ENCODE measurements at places on chromosomes 4 and X.
A peak's percentile ranks its signal among the peaks of the same experiment; 100 is the strongest.

DNA sequence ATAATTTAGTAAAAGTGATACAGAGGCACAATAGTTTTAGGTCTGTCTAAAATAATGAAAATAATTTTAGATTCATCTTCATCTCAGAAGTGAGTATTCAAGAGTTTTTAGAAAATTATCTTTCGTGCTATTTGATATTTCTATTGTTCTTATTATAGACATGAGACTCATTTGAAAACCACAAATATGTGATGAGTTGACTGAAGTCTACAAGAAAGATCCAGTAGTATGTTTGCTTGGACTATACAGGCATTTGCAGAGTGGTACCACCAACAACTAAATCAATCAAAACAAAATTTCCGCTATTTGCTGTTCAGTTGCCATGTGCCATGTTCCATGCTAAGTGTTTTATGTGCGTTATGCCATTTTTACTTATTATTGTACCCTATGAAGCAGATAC, 1318.5 kb downstream of the STIM2 start:
- no peak for DNase-seq

DNA sequence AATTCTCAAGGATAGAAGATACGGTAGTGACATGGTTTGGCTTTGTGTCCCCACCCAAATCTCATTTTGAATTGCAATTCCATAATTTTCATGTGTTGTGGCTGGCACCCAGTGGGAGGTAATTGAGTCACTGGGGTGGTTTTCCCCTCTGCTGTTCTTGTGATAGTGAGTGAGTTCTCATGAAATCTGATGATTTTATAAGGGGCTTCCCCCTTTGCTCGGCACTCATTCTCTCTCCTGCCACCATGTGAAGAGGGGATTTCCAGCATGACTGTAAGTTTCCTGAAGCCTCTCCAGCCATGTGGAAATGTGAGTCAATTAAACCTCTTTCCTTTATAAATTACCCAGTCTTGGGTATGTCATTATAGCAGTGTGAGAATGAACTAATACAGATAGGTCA, 8.5 kb upstream of the SPANXN4 start:
- no peak for DNase-seq

DNA sequence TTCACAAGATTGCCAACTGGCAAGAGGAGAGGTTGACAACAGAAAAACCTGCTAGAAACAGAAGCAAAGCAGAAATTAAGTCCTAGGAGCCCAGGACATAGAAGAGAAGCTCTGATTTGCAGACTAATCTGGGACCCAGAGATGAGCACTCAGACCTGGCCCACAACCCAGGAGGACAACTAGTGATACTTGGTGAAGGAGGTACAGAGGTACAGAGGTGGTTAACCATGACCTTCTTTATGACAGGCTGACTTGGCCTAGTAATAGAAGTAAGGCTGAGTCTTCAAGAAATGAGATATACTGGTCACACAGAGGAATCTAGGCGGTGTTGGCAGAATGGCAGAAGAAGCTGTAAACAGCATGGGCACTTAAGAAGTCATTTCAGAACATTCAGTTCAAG, 43.6 kb downstream of the ANXA5 start:
- no peak for DNase-seq

GRCh38 chr4:2878346-2878745, 34.7 kb downstream of the ADD1 start:
- DNase-seq = no peak

DNA sequence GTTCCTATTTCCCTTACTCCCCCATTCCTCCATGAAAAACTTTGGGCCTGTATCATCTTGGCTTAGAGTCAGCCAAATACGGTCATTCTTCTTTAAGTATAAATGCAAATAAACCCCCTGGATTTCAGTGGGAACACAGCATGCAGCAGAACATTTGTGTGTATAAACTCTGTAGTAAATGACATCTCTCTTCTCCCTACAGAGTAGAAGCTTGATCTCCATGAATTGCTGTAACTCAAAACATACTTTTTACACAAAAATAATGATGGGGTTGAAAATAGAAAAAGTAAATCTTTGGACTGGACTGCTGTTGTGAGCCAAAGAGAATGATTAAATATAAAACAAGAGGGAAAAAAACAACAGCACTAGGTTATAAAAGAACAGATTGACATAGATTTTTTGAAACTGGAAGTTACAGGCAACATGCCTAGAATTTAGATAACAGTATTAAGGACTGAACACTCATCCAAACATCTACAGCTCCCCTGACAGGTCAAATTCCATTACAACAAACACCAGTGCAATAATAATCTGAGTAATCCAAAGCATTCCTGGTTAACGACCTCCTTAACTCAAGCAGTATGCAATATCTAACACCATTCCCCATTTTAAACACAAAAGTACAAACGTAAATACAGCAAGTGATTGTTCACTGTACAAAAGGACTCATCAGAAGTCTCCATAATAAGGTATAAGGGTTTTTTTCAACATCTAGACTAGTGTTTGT, 30.7 kb downstream of the TSPAN5 start:
- no peak for DNase-seq

DNA sequence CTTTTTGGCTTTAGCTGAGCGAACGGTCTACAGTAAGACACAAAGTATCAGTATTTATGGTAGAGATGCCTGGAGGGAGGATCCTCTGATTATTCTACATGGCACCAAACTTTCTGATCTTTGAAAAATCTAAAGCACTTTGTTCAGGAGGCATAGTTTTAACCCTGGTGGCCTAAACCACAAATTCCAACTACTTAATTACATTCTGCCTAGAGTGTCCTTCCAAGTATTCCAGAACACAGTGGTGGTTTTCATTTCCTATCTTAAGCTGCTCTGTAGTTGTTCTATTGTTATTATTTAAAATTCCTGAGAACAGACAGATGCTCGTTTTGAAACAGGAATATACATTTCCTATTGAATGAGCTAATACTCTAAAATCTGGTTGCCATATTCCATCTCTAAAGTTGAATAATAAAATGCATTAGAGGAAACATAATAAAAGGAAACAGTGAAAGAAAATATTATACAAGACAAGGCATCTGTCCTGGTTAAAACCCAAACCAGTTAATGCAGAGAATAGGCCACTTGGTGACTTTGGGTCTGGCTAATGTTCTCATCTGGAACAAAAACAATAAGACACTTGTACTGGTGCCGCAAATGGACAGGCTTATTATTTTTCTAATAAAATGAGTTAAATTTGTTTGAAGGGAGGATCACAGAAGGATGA, 657.4 kb downstream of the SPRY1 start:
- DNase-seq = no peak

GRCh38 chr4:72312032-72312650, 256.9 kb downstream of the ADAMTS3 start:
- DNase-seq = peak; percentile 5

GRCh38 chr4:156473151-156473550, 498.4 kb downstream of the PDGFC start:
- no peak for DNase-seq

DNA sequence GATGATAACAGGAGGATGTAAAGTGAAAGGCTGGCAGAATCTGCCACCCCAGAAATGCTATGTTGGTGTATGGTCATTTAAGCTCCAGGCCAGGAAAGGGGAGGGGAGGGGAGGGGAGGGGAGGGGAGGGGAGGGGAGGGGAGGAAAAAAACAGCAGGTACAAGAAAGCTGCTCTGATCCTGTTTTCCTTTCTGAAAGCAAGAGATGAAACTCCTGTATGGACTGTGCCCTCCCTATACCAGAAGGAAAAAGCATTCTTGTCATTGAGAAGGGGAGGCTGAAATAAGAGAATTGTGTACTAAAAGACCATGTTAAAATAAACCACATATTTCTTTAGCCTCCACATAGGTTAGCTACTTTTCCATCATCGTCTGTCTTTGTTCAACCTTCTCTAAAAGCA, 179.5 kb downstream of the NLGN4X start:
- DNase-seq = no peak

GRCh38 chr4:68272380-68272779, 26.9 kb upstream of the TMPRSS11B start:
- DNase-seq = no peak

DNA sequence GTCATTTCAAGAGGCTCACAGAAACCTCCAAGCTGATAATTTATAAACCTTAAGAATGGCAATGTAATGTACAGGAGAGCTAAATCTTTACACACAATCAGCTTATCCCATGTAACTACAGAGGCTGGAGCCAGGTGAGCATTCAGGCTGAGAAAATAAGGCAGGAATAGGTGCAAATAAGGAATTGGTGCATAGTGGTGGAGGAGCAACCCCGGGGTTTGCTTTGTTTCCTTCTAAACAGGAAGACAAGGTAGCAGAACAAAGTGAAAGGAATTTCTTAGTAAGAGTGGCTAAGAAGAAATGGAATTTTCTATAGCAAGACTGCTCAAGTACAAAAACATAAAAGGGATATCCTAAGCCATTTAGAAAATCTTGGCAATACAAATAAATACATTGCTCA, 82.4 kb downstream of the NR3C2 start:
- DNase-seq = no peak

Data from hematopoietic multipotent progenitor cell treated with erythropoietin and hydrocortisone succinate and interleukin-3 and kit ligand, for 4 days (in vitro differentiated cells).